Prostate gland (tissue), 2 donors: ENCODE measurements at places on chromosomes 16 and 17.

DNA sequence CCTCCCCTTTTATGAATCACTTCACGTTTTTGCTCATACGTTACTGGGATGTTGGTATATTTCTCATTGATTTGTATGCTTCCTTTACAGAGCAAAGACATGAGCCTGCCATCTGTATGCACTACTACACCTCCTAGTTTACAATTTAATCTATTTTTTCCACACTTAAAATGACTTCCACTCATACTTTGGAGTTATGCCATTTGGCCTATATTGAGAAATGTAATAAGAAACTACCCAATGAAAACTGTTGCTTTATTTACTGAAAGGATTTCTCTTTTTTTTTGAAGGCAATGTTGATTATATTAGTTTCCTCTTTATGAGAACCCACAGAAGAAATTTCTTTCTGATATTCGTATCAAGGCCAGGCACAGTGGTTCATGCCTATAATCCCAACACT, 43.1 kb downstream of the DUSP14 start:
- no peak for DNase-seq

DNA sequence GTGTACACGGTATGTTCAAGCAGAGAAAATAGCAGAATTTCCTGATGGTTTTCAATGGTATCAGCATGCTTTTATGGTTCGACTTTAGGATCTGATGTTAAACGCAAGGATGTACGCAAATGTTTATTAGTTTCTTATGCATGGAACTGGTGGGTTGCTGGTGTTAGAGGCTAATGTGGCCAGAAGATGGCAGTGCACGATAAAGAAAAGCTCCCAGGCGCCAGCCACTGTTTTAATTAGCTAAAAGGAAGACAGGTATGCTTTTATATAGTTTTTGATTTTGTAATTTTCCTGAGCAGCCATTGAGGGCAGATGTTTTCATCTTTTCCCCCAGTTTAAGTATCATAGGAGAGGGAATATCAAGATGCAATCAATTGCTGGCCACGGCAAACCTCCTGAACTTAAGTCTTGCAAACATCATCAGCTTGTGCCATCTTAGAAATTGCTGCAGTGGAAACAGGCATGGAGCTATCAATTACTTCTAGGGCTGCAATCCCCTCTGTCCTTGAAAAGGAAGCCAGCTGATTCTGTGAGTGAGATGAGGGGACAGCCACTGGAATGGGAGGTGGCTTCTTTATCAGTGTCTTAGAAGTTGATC, 648.5 kb upstream of the RBFOX1 start:
- DNase-seq: peak; percentile 10

DNA sequence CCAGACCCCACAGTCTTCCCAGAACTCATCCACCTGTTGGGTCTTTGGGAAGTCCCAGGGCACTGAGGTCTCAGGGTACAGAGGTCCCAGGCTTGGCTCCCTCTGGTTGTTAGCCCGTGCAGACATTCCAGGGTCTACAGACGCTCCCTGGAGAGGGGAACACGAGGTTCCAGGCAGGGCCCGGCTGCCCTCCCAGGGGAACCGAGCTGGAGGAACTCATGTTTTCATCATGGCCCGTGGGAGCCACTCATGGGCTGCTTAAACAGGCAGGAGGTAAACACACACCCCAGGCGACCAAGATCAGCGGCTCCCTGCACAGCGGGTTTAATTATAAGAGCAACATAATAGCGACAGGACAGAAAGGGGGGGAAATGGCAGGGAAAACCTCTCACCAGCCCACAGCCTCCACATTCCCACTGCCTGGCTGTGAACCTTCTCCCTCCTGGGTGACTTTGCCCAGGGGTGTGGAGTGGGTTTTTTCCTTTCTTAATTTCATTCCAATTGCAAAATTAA, 36.5 kb downstream of the TRARG1 start:
- no peak for DNase-seq

DNA sequence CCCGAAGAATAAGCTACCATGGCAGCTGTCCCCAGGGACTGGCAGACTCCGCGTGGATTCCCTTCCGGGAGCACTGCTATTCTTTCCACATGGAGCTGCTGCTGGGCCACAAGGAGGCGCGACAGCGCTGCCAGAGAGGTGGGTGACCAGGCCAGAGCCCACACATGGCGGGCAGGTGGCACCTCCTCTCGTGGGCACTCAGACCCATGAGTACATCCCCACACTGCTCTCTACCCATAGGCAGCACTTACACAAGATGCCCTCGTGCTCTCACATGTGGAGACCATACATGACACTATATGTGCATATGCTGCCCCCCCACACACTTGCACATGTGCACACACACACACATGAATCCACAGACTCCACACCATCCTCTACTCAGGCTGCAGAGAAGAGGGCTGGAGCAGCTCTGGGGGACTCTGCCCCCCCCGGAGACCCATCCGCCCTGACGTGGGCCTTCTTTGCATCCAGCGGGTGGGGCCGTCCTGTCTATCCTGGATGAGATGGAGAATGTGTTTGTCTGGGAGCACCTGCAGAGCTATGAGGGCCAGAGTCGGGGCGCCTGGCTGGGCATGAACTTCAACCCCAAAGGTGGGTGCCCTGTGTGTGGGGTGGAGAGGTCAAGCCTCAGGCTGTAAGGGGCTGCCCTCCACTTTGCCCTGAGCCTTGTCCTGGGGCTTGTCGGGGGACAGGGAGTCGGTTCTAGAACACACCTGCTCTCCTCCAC, 62.9 kb downstream of the MRC2 start:
- no peak for DNase-seq

DNA sequence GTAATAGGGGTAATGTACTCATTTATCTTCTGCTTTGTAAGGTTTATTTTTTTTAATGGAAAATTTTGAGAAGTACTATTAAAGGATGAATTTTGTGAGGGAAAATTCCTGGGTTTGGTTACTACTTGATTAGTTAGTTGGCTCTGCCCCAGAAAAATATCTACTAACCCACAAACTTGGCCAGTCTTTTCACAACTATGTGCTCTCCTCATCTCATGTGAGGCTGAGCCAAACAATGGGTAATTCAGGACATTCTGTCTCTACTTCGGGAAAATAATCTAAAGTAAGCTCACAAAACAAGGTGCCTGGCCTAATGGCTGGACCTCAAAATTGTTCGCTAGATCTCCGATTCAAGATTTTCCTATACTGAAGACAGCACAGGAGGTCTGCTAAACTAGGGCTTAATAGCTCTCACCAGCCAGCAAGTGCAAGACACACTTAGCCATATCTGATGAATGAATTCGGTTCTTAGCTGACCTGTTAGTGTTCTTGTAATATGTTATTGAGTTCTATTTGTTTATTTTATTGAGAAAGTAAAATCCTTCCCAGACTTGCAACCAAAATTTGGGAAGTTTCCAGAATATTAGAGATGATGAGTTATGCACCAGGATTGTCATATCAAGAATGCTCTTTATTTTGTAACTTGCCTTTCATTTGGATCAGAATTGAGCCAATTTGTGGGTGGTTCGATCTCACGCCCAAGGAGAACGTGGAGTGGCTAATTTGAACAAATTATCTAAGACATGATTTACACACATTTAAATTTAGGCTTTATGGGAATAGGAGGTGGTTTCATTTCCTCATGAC, 5.7 kb downstream of the KCNJ16 start:
- no peak for DNase-seq

DNA sequence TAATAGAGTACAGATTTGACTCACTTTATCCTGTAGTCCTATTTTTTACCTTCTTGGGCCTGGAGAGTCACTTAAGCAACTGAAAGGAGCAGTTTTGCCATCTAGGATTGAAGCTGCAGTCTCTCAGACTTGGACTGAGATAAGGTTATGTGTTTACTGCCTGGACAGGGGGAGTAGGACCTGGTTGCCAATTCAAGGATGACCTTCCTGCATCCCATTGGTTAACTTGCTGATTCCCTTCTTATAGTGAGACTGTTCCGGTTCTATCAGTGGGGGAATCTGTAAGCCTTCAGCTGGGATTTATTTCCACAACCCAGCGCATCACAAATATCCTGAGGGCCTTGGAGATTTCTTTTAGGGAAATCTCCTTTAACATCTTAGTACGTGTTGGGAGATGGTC, 2.9 kb downstream of the UBN1 start:
- no peak for DNase-seq

- DNase-seq: no peak
These were observed 832 bp downstream of the CDK5R1 start for GRCh38 chr17:32487473-32488176.
